Activated CD4-positive, alpha-beta T cell treated with anti-CD3 and anti-CD28 coated beads, Interleukin-2, amount 10 ng/mL, durations not matched to agents 7 days and 5 days (primary cell): ENCODE measurements at places on chromosomes 7 and 10. TPM values are rescaled to one million over a fixed set of nuclear protein-coding genes. Genes with fewer than 3 reads are reported as not detected.
A peak's percentile ranks its signal among the peaks of the same experiment; 100 is the strongest.

- H3K27ac ChIP-seq, result no peak overlapping the region
- H3K4me3 ChIP-seq, result no peak overlapping the region
- H3K36me3 ChIP-seq, result no peaks in the 10 kb centered on the region
- DNase-seq, result no peak
These were observed 58.6 kb downstream of the GPR26 start for GRCh38 chr10:123724747-123725146.

GRCh38 chr10:88880282-88881076 lies 434 bp downstream of the STAMBPL1 start:
- H3K4me1 ChIP-seq, result peaks cover 75% of the 10 kb centered on the region
- peak overlapping the region; percentile 92 for H3K4me3 ChIP-seq
- peak overlapping the region; percentile 96 for H3K27ac ChIP-seq
- no peaks in the 10 kb centered on the region for H3K27me3 ChIP-seq

- H3K36me3 ChIP-seq, result peaks cover 11% of the 10 kb centered on the region
- no peaks in the 10 kb centered on the region for H3K4me1 ChIP-seq
- DNase-seq, result no peak
- H3K4me3 ChIP-seq, result no peak overlapping the region
These were observed 114.0 kb downstream of the PARP12 start for GRCh38 chr7:139948587-139949335.

DNA sequence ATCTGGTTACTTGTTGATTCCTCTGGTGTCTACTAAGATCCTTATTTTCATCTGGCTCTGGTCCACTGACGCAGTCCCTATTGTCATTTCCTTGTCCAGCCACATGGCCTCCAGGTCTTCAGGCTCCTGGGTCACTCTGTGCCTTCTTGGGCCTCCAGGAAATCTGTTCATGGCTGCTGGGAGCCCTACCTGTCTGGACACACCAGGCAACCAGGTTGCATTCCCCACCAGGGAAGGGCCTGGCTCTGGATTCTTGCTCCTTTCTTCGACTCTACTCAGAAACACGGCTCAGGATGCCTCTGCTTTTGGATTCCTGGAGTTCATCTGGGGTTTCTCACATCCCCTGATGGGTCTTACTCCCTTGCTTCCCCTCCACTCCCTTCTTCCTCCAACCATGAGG lies 8.0 kb upstream of the PPIF start:
- H3K36me3 ChIP-seq, result peaks cover 3% of the 10 kb centered on the region
- H3K27me3 ChIP-seq, result no peaks in the 10 kb centered on the region
- no peak overlapping the region for H3K27ac ChIP-seq
- peaks cover 17% of the 10 kb centered on the region for H3K4me1 ChIP-seq
- no peak for DNase-seq

DNA sequence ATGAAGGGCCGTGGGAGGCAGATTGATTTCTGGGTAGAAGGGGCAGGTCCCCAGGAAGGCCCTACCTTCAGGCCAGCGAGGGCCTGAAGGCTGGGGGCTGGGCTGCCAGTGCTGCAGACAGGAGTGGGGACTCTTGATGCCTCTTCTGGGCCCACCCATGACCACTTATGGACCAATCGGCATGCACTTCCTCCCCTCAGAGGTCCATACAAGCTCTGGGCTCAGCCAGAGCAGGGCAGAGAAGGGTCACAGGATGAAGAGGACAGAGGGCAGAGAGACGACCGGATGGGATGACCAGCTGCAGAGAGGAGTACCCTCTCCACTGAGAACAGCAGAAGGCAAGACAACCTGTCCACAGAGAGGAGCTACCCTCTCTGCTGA lies 120.1 kb downstream of the DYNC2I1 start:
- H3K27ac ChIP-seq, result peak overlapping the region; percentile 78
- H3K4me3 ChIP-seq, result peak overlapping the region; percentile 71
- DNase-seq, result no peak
- H3K36me3 ChIP-seq, result no peaks in the 10 kb centered on the region
- peaks cover 21% of the 10 kb centered on the region for H3K4me1 ChIP-seq

- peak overlapping the region; percentile 23 for H3K4me3 ChIP-seq
- H3K36me3 ChIP-seq, result peaks cover 8% of the 10 kb centered on the region
- no peak for DNase-seq
These were observed 83.1 kb downstream of the GRK5 start for GRCh38 chr10:119290301-119291048.

- H3K27me3 ChIP-seq, result peaks cover 21% of the 10 kb centered on the region
- no peaks in the 10 kb centered on the region for H3K36me3 ChIP-seq
- H3K4me3 ChIP-seq, result no peak overlapping the region
These were observed 27.7 kb upstream of the TLX1 start for GRCh38 chr10:101103430-101103829.

- H3K36me3 ChIP-seq, result peaks cover 38% of the 10 kb centered on the region
- H3K4me1 ChIP-seq, result peaks cover 29% of the 10 kb centered on the region
- no peak for DNase-seq
- H3K27me3 ChIP-seq, result no peaks in the 10 kb centered on the region
- H3K4me3 ChIP-seq, result no peak overlapping the region
These were observed 18.8 kb downstream of the WBP1L start for GRCh38 chr10:102762401-102763015.

DNA sequence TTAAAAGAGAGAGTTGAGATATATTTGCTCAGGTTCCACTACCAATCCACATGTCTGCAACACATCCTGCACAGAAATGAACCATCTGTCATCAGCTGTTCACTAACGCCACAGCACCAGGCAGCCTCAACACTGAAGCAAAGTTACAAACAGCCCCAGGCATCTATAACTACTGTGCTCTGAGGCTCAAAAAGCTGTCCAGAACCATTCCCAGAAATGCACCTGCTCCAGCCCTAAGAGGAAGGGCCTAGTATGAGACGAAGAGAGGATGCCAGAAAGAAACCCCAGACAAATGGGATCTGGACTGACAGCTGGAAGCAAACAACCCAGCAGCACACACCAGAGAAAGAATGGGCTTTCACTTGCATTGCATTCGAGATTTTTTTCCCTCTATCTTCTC lies 159.3 kb downstream of the ELMO1 start:
- H3K27ac ChIP-seq, result no peak overlapping the region
- no peak overlapping the region for H3K4me3 ChIP-seq
- H3K4me1 ChIP-seq, result peaks cover 46% of the 10 kb centered on the region

DNA sequence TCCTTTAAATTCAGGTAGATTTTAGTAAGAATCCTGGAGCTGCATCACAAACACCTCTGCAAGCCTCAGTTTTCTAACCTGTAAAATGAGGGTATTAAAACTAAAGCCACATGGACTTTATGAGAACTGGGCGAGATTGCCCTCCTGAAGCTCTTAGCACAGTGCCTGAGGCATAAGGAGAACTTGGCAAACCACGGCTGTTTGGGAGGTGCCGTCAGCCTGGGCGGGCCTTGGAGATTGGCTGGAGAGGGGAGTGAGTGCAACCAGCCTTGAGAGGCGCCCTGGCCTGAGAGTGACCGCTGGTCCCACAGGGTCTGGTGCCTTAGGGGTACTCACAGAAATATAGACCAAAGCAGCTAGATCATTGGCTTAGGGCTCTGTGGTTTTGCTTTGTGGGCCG lies 5.4 kb upstream of the TNS3 start:
- H3K4me1 ChIP-seq, result no peaks in the 10 kb centered on the region
- H3K27me3 ChIP-seq, result peaks cover 15% of the 10 kb centered on the region
- no peak overlapping the region for H3K27ac ChIP-seq
- H3K4me3 ChIP-seq, result no peak overlapping the region

DNA sequence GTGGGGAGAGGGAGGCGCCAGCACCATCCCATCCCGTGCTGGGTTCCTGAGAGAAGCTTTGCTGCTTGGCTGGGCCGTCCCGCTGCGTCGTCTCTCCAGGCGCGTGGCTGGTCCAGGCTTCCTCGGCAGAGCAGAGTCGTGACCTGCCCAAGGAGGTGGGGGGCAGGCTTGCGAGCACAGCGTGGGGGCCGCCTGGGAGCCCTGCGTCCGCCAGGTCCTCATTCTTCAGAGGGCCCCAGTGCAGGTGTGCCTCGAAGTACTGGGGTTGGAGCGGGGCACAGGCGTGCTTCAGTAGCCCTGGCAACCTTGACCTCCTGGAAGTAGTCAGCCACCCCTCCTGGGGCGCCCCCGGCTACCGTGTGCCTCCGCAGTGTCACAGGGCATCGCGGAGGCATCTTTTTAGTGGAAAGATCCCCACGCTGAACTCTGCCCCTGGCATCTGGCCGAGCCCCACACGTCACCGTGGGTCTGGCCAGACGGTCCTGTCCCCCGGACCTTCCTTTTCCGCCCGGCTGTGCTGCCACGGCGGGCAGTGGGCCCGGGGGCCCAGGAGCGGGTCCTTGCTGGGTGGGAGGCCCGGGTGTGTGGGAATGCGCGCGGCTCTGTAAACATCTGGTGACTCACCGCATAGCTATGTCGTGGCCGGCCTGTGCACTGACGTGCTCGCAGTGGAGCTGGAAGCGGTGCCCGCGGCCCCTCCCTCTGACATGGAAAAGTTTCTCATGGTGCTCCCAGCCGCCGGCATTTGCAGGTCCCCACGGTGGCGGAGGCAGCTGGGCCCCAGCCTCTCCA lies 6.4 kb downstream of the MAFK start:
- no peak overlapping the region for H3K4me3 ChIP-seq
- peaks cover 4% of the 10 kb centered on the region for H3K36me3 ChIP-seq
- H3K27ac ChIP-seq, result no peak overlapping the region

DNA sequence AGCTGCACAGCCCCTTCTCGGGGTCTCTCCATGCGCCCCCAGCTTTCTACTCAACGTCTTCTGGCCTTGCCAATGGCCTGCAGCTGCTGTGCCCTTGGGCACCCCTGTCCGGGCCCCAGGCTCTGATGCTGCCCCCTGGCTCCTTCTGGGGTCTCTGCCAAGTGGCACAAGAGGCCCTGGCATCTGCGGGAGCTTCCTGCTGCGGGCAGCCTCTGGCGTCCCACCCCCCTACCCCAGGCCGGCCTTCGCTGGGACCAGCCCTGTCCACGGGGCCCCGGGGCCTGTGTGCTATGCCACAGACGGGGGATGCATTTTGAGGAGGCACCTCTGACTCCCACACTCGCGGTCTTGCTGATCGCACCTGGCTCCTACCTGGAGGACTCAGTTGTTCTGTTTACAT lies 2.3 kb downstream of the VENTX start:
- no peak for DNase-seq
- H3K36me3 ChIP-seq, result no peaks in the 10 kb centered on the region
- H3K4me3 ChIP-seq, result no peak overlapping the region
- peaks cover 40% of the 10 kb centered on the region for H3K27me3 ChIP-seq

GRCh38 chr10:91208642-91209041 lies 11.8 kb upstream of the PCGF5 start:
- peaks cover 6% of the 10 kb centered on the region for H3K36me3 ChIP-seq
- H3K27ac ChIP-seq, result no peak overlapping the region
- no peaks in the 10 kb centered on the region for H3K27me3 ChIP-seq
- H3K4me3 ChIP-seq, result no peak overlapping the region
- no peak for DNase-seq

- no peaks in the 10 kb centered on the region for H3K4me1 ChIP-seq
- H3K27ac ChIP-seq, result no peak overlapping the region
- H3K36me3 ChIP-seq, result no peaks in the 10 kb centered on the region
- no peak for DNase-seq
- H3K4me3 ChIP-seq, result no peak overlapping the region
These were observed 94.4 kb downstream of the WDFY4 start for GRCh38 chr10:48779077-48779476.

DNA sequence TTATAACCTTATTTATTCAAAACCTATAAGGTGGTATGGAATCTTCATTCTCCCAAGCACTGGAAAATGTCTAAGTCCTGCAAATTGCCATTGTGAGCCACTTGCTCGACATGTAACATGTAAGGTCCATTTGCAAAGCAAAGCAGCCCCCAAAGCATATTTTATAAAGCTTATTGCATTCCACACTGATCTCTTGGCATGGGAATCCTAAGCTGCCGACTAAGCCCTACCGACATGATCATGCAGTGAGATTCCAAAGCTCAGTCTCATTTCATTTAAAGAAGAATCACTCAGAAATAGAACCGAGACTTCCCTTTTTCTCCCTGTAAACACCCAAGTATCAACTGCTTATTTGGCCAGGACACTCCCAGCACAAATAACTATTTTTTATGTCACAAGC lies 333.4 kb upstream of the MYO3A start:
- no peaks in the 10 kb centered on the region for H3K36me3 ChIP-seq
- H3K27ac ChIP-seq, result no peak overlapping the region
- DNase-seq, result no peak
- H3K4me3 ChIP-seq, result no peak overlapping the region

DNA sequence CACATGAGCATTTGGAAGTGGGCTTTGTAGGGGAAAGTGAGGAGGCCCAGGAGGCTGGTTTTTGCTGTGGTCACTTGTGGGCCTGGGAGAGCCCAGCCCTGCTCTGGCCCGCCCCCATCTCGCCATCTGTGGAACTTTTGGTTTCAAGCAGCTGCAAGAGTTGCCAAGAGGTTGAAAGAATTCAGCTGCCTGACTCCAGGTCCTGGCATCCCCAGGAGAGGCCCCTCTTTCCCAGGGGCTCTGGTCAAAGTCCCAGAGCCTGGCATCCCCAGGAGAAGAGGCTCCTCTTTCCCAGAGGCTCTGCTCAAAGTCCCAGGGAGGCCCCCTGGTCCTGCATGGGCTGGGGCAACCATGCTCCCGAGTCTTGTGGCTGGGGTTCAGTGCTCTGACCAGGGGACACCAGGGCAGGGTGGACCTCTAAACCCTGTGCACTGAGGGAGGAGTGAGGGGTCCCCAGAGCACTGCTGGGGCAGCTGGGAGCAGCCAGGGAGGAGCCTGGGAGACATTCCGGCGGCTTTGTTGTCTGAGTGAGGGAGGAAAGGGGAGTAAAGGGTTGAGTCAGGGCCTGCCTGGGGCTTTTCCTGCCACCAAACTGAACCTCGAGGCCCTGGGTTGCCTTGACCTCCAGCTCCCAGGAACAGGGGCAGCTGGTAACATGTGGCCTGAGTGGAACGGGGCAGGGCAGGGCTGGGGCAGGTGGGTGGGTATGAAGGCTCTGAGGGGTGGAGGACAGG lies 27.7 kb upstream of the CSGALNACT2 start:
- peak overlapping the region; percentile 25 for H3K27ac ChIP-seq
- H3K36me3 ChIP-seq, result no peaks in the 10 kb centered on the region
- no peaks in the 10 kb centered on the region for H3K27me3 ChIP-seq
- no peak for DNase-seq
- H3K4me3 ChIP-seq, result no peak overlapping the region

The KCND2 gene
- not detected for total RNA-seq

The CALN1 gene
- total RNA-seq, result not detected

The CRHR2 gene
- total RNA-seq, result not detected

The EPHA1 gene
- 11.4 TPM for total RNA-seq

The PALS2 gene
- 20.2 TPM for total RNA-seq

The TDRD1 gene
- 0.04 TPM for total RNA-seq

The ERLIN1 gene
- 14.1 TPM for total RNA-seq

The SUMF2 gene
- 133 TPM for total RNA-seq

The CPA1 gene
- total RNA-seq, result not detected

The GRID2IP gene
- total RNA-seq, result 0.07 TPM

The VTI1A gene
- total RNA-seq, result 41.5 TPM
